ENCODE measurements at places on chromosomes 3 and 15.

- DNase-seq = no peak
Observed at GRCh38 chr3:125191730-125192129, 20.8 kb downstream of the SLC12A8 start.

DNA sequence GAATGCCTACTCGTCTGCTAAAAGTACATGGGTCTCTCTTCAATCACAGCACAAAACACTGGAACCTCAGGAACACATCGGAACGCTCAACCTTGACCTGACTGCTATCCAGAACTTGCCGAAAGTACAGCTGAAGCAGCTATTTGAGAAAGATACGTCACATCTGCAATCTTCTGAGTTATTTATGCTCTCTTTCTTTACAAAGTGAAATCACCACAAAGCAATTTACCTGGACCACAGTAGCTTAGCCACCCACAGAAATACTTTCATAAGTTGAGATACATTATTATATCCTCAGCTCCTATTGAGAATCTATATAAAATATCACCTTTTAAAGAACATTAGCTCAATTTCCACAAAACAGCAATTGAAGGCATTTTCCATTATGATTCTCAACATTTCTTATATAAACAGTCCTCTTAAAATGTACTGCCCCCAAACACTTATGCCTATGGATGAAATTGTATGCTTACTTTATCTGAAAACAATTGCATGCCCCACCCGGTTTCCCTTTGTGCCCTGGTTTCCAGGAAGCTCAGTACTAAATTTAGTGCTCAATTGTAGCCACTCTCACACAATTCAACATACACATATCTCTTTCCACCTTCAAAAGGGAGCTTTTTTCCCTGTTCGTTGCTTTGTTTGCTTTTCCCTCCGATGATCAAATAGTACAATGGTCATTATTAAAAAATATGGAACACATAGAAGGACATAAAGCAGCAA is 31.8 kb downstream of the HEG1 start:
- DNase-seq = no peak

- DNase-seq = no peak
Observed at GRCh38 chr3:121063628-121064027, 155.6 kb downstream of the STXBP5L start.

- DNase-seq = no peak
Observed at GRCh38 chr3:191137708-191138107, 61.3 kb upstream of the OSTN start.

Data from stimulated activated CD4-positive, alpha-beta T cell treated with anti-CD3 and anti-CD28 coated beads, Interleukin-4, amount 100 ng/mL, for 48 hours (primary cell).